ENCODE measurements at places on chromosomes 7 and 10.

GRCh38 chr10:5043716-5044115 lies 40.1 kb upstream of the AKR1C2 start:
- DNase-seq: no peak

DNA sequence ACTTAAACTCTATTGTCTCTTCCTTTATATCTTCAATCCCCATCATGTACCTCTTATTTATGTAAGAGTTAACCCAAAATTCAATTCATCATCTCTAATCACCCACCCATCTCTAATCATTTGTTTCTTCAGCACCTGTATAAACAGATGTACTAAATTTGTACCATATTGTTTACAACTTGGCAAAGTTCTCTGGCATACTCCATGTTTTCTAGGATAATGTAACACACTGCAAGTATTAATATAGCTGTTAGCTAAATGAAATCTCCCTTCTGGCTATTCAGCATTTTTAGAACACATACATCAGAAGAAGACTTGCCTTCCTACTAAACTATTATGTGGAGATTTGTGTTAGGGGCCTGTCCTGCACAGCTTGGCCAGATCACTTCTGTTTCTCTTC lies 33.1 kb downstream of the MALSU1 start:
- no peak for DNase-seq

DNA sequence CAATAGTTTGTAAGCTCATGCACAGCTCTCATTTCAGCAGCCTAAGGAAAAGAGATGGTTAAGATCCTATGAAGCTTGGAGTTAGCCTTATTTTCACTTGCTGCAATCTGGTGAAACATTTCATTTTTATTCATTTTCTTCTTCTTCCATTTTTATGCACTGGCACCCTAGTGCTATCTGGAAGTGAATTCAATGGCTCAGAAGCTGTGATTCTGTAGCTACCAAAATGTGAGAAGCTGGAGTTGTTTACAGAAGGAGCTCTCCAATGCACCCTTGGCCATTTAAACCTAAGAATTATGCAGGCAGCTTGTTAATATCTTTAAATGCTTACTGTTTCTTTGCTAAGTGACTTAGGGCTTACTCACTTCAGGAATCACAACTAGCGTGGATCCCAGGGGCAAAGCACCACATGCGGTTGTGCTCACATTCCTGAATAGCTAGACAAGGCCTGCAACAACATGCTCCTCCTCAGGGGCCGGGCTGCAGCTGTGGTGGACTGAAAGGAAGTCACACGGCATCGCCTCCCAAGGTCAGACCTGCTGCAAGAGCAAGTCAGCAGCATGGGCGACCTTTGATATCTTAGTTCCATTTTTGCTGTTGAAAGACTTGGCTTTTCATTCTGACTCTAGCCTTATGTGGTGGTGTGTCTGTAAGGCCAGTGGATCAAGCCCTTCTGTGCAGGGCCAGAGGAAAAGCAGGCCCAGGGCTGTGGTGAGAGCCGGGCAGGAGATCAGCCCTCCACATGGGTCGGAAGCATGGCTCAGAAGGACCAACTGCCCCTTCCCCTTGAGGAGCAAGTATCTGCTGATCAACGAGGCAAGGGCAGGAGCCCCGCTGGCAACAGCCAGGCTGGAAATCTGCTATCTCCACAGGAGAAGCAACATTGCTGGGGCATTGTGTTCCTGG lies 91.9 kb upstream of the MBL2 start:
- peak; percentile 45 for DNase-seq

DNA sequence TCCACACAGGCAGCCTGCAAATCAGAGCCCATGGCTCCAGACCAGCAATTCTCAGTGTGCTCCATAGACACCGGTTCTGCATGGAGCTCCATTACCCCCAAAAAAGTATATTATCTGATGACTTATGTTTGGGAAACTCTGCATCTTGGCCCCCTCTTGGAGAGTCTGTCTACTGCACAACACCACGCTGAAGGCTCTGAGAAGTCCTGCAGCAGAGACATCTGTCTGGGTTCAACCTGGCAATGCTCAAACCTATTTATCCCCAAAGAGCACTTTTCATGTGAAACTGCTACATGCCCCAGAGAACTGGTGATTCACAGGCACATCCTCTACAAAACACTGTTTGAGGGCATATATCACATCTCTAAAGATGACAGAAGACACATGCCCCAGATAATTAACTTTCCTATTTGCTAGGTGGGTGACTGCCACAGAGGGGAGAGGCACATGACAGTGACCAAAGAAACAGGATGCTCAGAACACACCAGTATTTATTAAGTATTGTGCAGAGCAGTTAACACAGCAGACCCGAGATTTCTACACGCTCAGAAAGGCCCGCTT lies 83.8 kb downstream of the DLG5 start:
- DNase-seq: no peak

DNA sequence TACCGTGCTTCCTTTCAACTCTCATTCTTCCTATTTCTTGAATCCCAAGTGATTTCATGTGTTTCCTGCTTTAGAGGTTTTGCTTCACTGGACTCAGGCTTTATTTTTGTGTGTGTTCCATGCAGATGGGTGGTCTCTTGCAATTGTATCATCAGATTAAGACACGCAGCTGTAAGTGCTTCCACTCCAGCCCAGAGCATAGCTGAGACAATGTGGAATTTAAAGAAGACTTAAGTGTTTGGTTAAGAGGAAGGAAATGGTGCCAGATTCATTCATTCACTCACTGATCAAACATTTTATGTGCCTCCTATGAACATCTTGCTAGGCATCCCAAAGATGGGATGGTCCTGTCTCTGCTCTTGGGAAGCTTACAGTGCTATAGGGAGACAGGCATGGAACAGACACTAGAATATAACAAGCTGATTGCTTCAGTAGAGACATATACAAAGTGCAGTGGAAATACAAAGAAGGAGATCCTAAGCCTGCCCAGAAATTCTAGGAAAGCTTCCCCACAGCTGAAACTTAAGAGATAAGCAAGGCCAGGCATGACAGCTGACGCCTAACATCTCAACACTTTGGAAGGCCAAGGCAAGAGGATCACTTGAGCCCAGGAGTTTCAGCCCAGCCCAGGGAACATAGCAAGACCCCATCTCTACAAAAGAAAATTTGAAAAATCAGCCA lies 46.1 kb upstream of the LRRC17 start:
- no peak for DNase-seq

DNA sequence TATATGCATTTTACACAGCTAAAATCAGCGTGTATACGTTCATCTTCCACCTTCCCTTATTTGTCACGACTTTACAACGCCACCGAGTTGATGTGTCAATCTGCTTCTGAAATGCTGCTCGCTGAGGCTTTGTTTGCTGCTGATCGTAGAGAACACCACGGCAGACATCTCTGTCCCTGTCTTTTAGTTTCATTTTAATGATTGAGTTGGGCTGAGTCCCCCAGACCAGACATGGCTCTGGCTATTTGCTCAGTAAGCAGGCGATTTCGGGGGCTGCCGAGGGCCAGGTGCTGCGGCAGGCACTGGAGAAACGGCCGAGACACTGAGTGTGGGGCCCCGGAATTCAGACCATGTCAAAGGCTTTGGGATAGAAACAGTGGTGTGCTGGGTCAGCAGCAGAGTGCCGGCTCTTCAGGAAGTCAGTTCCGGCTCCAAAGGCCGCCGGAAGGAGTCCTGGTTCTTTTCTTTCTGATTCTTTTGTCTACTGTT lies 5.0 kb downstream of the LRRC27 start:
- DNase-seq: no peak

- DNase-seq: no peak
These were observed 120.3 kb upstream of the TMEM106B start for GRCh38 chr7:12090757-12091221.

DNA sequence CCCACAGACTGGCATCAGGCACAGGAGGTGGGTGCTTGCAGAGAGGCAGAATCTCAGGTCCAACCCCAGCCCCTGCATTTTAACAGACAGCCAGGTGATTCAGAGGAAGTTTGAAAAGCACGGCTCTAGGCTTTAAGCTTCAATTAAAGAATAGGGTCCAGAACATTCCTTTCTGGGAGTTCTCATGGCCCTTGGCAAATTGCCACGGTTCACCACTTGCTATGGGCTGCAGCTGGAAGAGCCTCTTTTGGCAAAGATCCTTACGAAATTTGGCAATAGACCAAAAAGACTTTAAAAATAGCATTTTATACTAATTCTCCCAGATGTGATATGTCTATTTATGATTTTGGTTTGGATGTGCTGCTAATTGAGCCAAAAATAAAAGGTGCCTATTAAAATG lies 148.1 kb downstream of the ITGA8 start:
- peak; percentile 58 for DNase-seq

- DNase-seq: no peak
These were observed 5.2 kb downstream of the NAMPT start for GRCh38 chr7:106279425-106280197.

Measured in left cardiac atrium (tissue), 4 donors.